ENCODE measurements at places on chromosomes 7 and 10.

DNA sequence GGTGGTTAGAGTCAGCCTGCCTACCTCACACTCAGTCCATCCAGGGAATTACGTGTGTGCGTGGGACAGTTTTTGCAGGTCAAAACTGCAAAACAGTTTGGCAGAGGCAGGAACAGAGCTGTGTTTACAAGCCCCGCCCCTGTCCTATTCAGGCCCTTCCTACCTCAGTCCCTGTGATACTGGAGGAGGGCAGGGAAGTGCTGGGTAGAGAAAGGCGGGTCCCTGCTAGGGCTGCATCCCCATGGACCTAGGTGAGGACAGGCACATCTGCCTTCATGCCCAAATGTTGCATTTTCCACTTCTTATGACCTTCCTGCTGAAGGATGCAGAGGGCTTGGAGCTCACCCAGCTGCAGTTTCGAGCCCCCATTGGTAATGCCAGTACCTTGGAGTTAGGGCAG is 25.1 kb downstream of the SBDS start:
- no peak for DNase-seq

- peak; percentile 20 for DNase-seq
These were observed at the start of gene GOLGA7B for GRCh38 chr10:97849687-97850402. TSS of gene GOLGA7B (plus strand) at chr10:97849843. CDS start at chr10:97850304, 461 bp downstream.

GRCh38 chr10:70481105-70481504 is 2.5 kb downstream of the PALD1 start:
- no peak for DNase-seq

DNA sequence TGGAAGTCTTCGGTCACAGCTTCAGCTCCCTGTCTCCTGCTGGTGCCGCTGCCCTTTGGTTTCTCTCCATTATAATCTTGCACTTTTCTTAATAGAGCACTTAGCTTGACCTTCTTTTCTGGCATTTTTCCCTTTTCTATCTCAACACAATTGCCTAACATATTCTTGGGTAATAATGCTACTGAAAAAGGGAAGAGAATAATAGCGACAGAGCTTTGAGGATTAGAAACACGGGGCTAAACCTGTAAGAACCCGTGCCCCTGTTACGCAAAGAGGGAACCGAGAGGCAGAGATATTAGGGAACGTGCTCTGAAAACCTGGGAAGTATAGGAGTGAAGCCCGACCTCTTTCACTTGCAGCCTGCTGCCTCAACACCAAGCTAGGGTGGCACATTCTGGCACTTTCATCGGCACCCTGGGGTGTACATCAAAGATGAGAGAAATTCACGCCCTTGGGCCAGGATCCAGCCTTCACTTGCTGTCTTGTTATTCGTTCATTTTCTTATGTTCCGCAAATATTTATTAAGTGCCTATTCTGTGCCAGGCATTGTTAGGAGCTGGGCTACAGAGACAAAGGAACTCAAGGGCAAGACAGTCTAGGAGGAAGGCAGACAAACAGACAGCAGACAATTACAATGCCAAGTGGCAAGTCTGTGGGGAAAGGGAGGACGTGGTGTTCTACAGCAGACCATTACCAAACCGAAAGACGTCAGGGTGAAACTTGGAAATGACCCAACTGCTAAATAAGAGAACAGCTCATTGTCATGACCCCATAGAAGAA is 33.0 kb upstream of the GALNTL5 start:
- DNase-seq: peak; percentile 15

- DNase-seq: no peak
These were observed 376.4 kb downstream of the TCERG1L start for GRCh38 chr10:130935128-130935439.

GRCh38 chr7:31785101-31785500 is 98.1 kb downstream of the PPP1R17 start:
- DNase-seq: no peak

DNA sequence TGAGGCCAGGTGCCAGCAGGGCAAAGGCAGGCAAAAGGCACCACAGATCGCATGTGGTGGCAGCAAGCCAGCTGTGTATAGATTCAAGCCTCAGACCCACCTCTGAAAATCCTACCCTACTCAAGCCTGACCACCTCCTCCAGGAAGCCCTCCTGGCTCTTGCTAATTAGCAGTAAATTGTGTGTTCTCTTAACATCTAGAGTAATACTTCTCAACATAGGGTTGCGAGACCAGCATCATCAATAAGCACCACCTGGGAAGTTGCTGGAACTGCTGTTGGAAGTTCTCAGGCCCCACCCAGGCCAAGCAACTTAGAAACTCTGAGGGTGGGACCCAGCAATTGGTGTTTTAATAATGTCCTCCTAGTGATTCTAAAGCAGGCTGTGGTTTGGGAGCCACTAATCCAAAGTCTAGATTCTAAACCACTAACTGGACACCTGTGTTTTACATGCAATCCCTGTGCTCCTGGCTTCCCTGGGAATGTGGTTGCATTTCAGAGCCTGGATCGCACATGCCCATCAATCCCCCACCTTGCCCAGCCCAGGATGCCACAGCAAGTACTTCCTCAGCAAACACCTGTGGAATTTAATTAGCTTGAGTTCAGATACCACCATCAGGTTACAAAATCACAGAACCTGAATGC is 46.2 kb downstream of the KCNMA1 start:
- no peak for DNase-seq

DNA sequence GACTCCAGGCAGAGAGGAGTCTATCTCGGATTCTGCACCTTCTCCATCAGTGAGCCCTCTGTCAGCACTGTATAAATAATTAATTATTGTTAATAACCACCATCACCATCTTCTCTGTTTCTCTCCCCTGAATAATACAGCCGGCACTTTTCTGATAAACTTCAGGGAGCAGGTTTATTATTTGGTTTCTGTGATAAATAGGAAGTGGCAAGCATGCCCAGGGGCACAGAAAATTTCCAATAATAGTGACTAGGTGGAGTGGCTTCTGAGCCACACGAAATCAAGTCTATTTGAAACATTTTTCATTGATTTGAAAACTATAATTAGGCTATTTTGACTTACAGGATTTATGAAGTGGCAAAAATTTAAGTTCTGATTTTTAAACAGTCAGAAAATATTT is 186.8 kb upstream of the TMEM229A start:
- no peak for DNase-seq

- peak; percentile 95 for DNase-seq
These were observed 65.5 kb downstream of the PYROXD2 start for GRCh38 chr10:98349508-98349922.

DNA sequence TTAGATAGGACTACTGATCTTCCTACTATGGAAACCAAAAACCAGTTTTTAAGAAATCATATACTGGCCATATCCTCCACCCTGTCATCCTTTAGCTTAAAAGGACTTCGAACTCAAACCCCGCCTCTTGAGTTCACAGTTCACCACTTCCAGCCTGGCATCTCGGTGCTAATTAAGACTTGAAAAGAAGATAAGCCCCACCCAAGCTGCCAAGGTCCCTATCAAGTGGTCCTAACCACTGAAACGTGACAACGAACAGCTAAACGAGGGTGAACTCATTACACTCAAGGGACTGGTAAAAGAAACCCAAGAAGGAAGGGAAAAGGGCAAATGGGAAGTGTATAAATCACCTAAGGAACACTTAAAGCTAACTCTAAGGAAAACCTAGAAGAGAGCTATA is 16.1 kb downstream of the COL17A1 start:
- DNase-seq: no peak

- peak; percentile 66 for DNase-seq
These were observed 79.3 kb downstream of the INSYN2A start for GRCh38 chr10:127117125-127117524.

- DNase-seq: no peak
These were observed 982 bp downstream of the PGAM1 start for GRCh38 chr10:97426776-97427570.

DNA sequence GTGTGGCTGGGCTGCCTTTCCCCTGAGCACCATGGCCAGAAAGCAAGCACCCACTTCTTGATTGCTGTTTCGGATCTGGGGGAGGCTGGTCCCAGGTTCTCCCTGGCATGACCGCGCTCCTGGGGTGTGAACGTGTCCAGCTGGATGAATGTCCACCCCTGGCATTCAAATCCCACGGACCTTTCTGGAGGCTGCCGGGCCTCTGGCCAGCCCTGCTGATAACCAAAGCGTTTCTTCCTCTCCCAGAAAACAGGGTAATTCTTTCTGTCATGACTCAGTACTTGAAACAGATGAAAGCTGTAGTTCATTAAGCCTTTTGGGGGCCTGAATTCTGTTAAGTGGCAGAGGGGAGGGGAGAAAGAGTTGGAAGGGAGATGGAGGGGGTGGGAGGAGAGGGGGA is 73.1 kb upstream of the SAMD8 start:
- peak; percentile 50 for DNase-seq

DNA sequence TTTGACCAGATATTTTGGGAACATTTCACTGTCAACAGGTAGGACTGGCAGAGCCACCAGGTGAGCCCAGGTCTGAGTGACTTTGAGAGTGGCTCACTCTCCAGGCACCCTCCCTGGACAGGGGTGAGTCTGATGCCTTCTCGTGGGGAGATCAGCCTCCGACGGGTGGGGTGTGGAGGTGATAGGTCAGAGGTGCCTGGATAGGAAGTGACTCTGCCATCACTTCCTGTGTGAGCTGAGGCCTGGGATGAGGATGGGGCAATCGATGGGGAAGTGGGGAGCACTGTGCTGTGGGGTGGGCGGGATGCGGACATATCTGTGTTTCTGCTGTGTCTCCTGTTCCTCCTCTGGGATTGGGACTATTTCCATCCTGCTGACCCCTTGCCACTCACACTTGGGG is 34.6 kb downstream of the IFT22 start:
- no peak for DNase-seq

DNA sequence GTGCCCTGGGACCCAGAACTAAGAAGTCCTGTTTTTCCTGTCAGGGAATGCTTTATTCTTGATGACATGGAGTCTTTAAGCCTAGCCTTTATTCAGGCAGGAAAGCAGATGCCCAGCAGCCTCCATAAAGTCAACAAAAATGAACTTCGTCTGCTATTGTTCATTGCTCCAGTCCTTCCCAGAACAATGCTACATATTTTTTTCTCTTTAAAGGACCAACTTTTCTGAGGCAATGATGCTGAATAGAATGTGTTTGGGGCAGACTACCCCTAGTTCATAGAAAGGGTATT is 47.6 kb upstream of the PDCD4 start:
- no peak for DNase-seq

- DNase-seq: no peak
These were observed 7.9 kb upstream of the EMX2 start for GRCh38 chr10:117534321-117535297.

- DNase-seq: no peak
These were observed 72.9 kb downstream of the MKI67 start for GRCh38 chr10:128053356-128053755.

DNA sequence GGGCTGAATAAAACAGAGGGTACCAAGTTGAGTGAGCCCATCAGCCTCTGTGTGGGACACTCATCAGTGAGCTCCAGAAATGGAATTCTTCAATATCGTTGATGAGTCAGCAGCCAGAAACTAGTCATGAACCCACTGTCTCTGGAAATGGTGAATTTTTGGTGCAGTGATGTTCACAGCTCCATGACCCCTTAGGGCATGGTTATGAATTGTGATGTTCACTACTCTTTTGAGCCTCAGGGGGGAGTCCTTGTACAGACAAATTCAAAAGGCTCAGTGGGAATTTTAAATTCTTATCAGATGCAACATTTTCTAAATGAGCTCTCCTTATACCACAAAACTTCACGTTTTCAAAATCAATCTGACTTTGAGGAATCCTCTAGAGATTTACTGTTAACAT is 335.7 kb downstream of the PHTF2 start:
- peak; percentile 61 for DNase-seq

DNA sequence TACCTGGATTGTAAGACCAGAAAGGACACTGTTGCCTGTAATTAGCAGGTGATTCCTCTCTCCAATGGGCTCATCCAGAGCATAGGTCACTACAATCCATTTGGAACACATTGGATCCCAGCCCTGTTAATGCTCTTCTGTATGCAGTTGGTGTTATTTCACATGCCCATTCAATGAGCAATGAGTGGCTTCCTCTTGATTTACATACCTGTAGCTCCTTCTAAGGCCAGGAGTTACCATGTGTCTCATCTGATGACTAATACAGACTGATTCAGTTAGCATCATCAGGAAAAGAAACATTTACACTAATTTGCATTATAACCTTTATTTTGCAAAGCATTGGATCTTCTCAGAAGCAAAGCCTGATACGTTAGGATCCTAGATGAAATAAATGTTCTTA is 83.1 kb upstream of the NPVF start:
- DNase-seq: no peak

DNA sequence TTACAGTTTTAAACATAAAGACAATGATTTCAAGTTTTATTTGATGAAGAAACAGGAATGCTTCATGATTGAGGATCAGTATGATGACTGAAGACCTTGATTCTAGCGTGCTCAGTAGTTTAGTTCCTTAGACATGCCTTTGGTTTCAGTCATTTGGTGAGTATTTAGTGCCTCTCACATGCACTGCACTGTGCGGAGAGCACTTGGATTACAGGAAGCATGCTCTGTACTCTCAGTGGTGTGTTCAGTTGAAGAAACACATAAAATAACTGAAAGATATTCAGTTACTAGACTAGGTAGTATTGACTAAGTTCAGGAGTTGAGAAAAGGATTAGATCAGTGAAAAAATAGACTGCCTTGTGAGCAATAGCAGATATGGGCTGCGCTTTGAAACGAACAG is 25.5 kb downstream of the RBM17 start:
- DNase-seq: peak; percentile 34

GRCh38 chr7:107711301-107711700 is 32.6 kb upstream of the CBLL1 start:
- DNase-seq: peak; percentile 76

DNA sequence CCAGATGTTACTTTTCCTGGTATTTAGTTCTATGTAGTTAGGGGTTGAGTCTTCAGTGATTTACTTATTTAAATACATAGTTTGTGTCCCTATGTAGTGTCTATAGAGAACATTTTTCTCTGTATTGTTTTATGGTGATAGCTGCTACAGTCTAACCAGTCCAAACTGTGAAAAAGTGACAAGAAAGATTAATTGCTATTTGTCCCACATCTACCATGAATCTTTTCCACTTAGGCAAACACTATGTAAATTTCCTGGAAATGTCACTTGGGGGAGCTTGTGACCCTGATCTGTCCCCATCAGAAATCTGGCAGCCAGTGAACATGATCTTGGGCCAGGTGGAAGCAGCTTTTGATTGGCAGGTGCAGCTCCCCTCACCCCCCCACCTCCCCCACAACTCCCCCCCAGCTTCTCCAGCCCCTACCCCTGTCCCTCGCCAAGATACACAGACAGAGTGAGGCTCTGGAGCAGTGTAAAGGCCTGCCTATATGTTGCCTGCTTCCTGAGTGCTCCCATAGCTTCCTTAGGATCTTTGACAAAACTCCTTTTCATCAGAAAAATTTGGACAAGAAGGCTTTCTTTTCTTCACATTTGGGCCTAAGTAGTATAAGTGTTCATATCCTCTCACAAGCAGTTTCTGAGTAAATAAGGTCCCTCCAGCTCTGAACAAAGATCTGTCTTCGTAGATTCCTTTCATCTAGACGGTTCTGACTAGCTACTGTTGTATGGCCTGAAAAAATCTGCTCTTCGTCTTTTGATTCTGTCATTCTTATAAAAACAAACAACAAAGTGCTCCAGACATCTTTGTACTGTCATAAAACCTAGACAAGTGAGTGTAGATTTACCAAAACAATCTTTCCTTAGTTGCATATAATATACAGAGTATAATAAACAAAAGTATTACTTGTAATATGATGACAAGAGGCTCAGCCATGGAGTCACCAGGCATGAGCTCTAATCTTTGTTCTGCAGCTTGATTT is 31.5 kb upstream of the SLC13A1 start:
- peak; percentile 21 for DNase-seq

GRCh38 chr7:79165225-79165624 is 288.2 kb downstream of the MAGI2 start:
- DNase-seq: no peak
